T-helper 17 cell (primary cell): ENCODE measurements at places on chromosomes 5 and 9.

DNA sequence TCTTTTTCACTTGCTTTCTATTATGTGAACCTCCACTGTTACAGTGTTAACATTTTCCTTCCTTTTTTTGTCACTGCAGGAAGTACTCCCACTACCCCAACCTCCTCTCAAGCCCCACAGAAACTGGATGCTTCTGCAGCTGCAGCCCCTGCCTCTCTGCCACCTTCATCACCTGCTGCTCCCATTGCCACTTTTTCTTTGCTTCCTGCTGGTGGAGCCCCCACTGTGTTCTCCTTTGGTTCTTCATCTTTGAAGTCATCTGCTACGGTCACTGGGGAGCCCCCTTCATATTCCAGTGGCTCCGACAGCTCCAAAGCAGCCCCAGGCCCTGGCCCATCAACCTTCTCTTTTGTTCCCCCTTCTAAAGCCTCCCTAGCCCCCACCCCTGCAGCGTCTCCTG, 18.8 kb downstream of the NUP214 start:
- no peak for DNase-seq

DNA sequence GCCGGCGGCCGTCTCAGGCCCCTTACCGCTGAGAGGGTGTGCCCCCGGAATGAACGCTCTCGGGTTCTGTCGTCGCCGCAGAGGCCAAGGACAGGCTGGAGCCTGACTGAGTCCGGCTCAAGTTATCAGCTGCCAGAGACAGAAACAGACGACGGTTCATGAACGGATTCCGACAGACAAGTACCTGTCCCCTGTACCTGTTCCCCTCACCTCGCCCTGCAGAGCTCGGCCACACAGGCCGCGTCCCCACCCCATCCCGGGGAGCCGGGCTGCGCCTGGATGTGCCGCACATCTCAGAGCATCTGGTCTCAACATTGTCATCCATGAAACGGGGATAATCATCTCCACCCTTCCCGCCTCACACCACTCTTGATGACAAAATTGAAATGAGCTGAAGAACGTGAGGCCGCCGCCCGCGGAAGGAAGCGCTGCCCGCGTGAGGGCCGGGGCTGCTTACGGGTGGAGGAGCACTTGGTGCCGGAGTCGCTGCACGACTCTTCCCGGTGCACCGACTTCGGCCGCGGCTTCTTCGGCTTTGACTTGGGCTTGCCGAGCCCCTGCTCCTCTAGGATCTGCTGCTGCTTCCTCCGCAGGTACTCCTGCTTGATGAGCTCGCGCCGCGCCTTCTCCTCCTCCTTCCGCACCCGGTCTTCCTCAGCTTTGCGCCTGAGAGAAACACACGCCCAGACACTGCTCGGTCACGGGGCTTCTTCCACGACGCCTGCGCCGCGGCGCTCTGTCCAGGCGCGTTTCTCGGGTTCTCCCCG, 89.2 kb downstream of the CAMSAP1 start:
- DNase-seq = no peak

GRCh38 chr5:61965069-61965468, 340.9 kb upstream of the KIF2A start:
- no peak for DNase-seq

DNA sequence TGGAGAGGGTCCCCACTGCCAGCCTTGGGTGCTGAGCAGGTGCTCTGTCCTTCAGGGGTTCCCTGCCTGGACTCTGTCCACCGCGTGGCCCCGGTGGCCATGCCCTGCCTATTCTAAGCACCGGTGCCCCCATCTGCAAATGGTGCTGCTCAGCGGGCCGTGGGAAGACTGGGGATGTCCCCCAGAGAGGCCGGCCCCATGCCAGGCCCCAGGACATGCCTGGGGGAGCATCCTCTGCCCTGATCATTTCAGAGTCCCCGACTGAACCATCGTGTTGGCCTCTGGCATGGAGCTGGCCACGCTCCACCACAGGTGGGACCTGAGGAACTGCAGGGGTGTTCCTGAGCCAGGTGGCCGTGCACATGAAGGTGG, 64.7 kb downstream of the RXRA start:
- no peak for DNase-seq

DNA sequence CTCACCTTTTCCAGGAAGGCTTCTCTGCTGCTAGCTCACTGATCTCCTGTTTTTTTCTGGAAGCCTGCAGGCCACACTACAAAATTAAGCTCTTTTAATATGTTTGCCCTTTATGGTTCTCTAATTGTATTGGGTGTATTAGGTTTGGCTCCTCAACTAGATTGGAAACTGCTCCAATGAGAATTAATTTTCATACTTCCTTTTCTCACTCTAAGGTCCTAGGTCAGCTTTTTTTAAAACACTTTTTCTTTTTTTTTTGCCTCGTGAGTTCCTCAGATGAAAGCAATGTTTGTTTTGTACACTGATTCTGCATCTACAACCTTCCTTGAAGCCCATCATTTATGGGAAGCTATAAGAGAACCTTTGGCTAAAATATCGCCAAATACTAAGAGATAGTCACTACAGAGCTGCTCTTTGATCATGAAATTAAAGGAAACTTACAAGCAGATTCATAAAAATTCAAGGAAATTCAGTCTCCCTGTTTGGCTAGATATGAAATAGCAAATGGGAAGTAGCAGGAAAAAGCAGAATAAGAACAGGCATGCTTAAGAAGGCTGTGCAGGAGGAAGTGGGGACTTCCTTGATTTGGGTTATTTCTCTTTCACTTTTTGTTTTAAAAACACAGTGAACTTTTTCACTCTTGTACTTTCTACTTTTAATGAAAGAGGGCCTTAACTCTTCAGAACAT, 55.2 kb upstream of the FYB1 start:
- no peak for DNase-seq

- no peak for DNase-seq
Observed at GRCh38 chr5:151903243-151903653, 21.4 kb downstream of the GLRA1 start.

DNA sequence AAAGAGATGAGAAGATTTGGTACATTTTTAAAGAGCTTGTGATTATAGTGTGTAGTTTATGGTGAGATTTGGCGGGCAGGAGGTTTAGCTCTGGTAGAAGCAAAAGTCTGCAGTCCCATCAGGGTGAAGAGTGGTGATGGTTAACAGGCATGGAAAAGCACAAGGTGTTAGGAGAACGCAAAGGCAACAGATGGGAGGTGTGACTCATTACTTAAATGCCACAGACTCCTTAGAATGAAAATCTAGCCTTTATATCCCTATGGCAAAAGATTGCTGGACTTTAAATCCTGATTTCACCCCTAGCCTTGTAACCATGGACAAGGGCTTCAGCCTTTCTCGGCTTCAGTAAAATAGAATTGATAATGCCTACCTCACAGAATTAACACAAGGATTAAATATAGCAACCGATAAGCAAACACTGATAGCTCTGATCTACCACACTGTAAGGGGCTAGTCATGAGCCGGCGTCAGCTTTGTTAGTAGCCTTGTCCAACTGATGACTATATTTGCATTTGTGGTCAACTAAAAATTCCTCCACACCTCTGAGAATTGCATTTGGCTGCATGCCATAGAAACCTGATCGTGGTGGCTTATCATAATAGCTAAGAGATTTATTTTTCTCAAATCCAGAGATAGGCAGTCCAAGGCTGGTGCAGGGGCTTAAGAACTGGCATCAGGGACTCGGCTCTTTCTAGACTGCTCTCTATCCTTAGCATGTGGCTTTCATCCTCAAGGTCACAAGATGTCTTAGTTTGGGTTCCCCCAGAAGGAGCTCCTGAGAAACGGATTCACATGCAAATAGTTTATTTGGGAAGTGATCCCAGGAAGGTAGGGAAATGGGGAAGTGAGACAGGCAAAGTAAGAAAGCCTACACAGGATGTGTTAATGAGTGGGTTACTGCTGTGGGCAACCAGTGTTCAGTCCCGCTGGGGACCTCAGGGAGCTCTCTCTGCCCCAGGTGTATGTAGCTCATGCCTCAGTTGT, 19.6 kb downstream of the MFAP3 start:
- no peak for DNase-seq

DNA sequence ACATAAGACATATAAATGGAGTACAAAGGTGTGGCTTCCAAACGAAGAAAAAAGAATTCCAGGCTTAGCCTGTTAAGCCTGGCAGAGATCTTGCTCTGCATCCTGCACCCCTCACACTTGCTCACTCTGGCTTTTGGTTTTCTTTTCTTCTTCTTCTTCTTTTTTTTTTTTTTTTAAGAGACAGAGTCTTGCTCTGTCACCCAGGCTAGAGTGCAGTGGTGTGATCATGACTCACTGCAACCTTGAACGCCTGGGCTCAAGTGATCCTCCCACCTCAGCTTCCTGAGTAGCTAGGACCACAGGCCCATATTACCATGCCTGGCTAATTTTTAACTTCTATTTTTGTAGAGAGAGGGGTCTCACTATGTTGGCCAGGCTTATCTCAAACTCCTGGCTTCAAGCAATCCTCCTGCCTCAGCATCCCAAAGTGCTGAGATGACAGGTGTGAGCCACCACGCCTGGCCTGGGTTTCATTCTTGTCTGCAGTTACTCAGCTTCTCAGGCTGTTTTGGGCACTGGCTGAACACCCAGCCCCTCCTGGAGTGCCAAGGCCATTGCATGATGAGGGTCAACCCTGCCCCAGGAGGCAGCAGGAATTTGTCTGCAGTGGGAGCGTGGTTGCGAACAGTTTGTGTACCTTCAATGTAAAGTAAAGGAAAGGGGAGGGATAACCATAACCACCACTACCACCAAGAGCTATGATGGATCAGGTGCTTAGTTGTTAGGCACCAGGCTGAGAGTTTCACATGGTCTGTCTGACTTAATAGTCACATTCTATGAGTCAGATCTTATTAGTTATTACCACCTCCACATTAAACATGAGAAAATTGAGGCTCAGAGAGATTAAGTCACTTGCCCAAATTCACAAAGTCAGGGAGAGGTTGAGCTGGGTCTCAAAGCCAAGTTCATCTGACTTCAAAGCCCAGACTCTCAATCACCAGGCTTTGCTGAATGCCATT, 219.2 kb upstream of the PANK3 start:
- DNase-seq = no peak

- no peak for DNase-seq
Observed at GRCh38 chr5:78569441-78569840, 79.1 kb downstream of the LHFPL2 start.

GRCh38 chr5:111107371-111107770, 15.2 kb downstream of the WDR36 start:
- no peak for DNase-seq
